ENCODE measurements at places on chromosomes 11 and 22.

- peak; percentile 81 for DNase-seq
Measured at GRCh38 chr11:34358258-34358727, 483 bp upstream of the ABTB2 start.

DNA sequence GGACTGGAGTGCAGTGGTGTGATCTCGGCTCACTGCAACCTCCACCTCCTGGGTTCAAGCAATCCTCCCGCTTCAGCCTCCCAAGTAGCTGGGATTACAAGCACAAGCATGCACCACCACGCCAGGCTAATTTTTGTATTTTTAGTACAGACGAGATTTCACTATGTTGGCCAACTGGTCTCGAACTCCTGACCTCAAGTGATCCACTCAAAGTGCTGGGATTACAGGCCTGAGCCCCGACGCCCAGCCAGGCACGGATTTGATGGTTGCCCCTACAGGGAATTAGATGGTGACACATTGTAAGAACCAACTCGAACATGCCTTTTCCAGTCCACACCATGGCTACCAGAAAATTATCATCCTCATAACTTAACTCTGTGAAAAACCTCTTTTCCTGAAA lies 26.8 kb upstream of the RTL6 start:
- peak; percentile 10 for DNase-seq

- no peak for DNase-seq
Measured at GRCh38 chr11:119051440-119052162, 5.4 kb downstream of the HYOU1 start.

- DNase-seq, result no peak
Measured at GRCh38 chr11:47837929-47838328, 10.2 kb downstream of the NUP160 start.

DNA sequence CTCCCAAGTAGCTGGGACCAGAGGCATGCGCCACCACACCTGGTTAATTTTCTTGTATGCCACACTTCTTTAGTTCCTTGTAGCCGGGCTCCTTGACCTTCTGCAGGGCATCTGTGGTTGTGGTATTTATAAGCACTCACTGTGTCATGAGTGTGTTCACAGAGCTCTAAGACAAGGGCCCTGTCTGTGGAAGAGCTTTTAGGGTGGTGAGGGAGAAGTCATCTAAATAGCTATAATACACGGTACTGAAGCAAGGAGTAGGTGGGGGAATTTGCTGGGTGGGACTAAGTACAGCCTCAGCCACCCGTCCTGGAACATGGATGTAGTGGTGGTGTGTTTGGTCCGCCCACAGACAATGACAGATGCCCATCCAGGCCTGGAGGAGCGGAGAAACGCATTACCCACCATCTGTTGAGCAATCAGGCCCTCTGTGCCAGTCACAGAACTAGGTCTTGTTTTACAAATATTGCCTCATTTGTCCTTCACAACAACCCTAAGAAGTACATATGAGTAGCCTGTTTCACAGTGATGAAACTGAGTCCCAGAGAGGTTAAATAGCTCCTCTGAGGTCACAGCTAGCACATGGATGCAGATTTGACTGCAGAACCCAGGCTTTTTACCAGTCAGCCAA lies 10.1 kb downstream of the ACO2 start:
- no peak for DNase-seq

DNA sequence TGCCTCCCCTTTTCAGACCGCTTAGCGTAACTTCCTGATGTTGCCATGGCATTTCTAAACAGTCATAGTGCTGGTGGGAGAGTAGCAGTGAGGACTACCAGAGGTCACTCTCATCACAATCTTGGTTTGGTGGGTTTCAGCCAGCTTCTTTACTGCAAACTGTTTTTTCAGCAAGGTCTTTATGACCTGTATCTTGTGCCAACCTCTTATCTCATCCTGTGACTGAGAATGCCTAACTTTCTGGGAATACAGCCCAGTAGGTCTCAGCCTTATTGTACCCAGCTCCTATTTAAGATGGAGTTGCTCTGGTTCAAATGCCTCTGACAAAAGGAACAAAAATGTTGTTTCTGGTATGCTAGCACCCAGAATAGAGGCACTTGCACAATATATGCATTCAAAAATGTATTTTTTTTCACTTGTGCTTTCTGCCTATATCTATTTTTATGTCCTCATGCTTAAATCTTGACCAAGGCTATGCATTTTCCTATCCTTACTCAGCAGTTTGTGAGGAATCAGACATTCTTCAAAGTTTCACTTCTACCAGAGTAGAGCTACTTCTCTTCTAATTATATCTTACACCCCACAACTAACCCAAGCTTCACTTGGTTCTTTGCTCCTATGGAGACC lies 16.1 kb upstream of the OR51M1 start:
- no peak for DNase-seq

DNA sequence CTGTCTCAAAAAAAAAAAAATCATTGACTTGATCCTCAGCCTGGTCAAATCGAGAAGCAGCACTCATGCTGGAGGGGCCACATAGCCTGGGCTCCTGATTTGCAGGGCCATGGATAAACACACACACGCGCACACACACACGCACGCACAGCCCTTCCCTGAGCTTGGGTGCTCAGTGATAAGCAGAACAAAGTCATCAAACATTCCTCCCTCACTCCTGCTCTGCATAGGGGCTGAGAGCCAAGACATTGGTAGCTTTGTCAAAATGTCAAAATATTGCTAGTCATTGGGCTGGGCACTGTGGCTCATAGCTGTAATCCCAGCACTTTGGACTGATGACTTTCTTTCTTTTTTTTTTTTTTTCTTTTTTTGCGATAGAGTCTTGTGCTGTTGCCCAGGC lies 34.0 kb upstream of the A4GALT start:
- DNase-seq, result no peak

DNA sequence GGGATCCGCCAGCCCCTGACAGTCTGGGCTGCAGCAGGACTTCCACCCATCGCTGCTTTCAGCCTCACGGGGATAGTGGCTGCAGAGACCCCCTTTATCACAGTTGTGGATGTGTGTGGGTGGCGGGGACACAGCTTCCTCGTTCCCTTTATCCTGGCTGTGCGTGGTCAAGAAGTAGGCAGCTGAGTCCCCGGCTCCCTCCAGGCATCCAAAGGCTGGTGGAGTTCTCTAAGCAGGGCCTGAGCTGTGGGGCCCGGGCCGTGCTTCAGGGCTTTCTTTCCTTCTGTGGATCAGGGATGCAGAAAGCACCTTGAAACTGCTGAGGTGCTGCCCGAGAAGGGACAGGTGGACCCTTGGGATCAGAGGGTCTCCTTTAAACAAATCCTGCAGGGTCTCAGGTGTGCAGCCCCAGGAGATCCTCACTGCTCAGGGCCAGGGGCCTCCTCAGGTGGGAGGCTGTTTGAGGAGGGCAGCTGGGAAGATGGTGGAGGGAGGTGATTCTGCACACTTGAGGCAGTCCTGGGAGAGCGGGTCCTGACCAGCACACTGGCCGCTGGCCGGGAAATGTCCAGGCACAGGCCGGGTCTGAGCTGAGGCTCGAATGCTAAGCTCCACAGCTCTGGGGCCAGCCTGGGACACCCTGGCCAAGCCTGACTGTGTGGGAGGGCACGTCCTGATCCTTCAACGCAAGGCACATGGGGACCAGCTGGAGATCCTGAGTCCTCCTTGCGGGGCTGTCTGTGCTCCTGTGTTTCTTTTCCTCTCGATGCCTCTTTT lies 1024.3 kb downstream of the BRD1 start:
- DNase-seq, result no peak

- DNase-seq, result no peak
Measured at GRCh38 chr11:116725434-116726221, 47.2 kb downstream of the BUD13 start.

DNA sequence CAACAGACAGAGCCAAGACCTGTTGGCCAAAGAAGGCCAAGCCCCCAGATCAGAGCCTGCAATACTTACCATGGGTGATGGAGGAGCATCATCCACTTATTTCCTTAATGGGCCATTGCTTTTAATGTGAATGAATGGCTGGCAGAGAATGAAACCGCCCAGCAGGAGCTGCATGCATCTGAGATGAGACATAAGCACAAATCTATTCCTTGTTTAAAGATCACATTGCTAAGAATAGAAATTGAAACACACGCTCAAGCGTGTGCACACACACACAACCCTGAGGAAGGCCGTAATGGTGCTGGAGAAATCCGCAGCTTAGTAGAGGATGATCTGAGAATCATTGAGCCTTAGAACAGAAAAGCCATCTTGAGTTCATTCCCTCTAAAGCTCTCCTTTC lies 5.3 kb upstream of the RRAS2 start:
- DNase-seq, result no peak

DNA sequence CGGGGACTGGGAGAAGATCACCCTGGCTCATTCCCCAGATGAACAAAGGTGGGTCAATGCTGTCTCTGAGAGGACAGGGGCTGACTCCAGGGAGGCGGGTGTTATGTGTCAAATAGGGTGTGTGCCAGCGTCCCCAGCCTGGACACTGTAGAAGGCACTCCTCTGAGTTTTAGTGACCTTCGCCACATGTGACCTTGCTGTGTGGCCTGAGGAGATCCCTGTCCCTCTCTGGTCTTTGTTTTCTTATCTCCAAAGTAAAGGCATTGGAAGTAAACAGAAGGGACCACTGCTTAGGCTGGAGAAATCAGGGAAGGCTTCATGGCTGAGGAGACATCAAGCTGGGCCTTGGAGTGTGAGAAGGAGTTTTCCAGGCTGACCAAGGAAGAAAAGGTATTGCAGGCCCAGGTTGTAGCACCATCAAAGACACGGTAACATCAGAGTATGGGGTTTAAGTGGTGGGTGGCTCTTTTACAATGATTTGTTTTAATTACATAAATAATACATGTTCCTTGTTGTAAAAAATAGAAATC lies 74.4 kb downstream of the TP53I11 start:
- no peak for DNase-seq

GRCh38 chr22:24494167-24494527 lies 985 bp upstream of the UPB1 start:
- no peak for DNase-seq

DNA sequence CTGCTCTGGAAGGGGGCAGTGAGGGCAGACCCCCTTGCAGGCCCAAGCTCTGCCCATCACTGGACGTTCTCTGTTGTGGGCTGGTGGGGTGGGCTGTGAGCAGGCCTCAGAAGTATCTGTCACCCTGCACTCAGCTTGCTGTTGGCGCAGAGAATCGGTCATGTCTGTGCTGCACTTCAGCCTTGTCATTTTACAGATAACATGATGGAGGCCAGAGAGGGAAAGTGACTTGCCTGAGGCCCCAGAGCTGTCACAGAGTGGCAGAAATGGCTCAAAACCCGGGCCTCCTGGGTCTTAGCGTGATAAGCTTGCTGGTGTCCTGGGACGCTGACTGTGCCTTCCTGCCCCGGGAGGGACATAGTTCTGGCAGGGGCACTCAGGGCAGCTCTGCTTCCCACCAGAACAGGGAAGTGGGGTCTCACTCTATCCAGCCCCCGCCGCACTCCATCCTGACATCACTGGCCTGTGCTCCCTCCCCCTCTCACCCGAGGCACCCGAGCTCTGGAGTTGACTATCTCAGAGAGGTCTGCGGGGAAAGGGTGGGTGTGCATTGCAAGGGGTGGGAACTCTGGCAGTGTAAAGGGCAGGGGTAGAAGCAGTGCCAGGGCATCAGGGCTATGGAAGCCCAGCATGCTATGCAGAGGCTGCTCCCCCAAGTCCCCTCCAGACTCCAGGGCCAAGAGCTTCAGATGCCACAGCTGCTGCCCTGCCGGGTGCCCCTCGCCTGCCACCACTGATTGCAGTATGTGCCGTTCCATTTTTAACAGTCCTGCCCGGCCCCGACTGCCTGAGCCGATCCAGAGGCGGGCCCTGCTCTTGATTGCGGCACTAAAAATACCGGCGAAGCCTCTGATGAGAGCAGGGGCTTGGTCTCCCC lies 50.4 kb upstream of the NECTIN1 start:
- DNase-seq, result no peak

GRCh38 chr11:19725379-19726079 lies 12.9 kb downstream of the NAV2 start:
- no peak for DNase-seq

DNA sequence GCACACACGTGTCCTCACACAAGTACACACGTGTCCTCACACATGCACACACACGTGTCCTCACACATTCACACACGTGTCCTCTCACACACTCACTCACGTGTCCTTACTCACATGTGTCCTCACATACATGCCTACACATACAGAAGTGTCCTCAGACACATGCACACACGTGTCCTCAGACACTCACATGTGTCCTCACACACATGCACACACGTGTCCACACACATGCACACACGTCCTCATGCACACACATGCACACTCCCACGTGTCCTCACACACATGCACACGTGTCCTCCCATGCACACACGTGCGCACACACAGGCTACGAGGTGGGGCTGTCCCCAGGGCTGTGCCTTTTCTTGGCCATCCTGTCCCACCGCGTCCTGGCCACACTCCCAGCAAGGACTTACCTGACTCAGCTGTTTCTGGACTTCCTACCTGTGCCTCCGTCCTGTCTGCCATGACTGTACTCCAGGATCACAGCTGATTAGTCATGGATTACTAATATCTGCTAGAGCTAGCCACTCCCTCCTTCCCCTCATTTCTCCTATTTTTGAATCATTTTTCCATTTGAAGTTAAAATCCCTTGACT lies 990.2 kb downstream of the BRD1 start:
- DNase-seq, result peak; percentile 55

GRCh38 chr11:783581-784015 lies 6.3 kb downstream of the CEND1 start:
- DNase-seq, result peak; percentile 91

GRCh38 chr11:64098318-64098831 lies 62.6 kb downstream of the FLRT1 start:
- no peak for DNase-seq

DNA sequence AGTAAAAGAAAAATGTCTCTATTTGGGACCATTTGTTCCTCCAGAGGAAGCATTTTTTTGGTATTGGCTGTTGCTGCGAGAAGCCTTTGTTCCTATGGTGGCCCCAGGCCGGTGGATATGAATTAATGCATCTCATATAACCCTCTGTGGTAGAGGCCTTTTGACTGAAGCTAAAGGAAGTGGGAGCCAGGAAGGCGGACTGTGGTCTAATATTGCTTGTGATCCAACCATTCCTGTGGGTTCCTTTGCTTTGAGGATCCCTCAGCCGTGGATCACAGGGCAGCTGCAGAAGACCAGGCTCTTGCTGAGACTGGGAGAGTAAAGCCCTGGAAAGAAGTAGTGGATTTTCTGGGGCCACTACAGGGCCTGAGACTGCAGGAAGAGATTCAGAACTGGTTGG lies 68.3 kb upstream of the NAV2 start:
- no peak for DNase-seq

- DNase-seq, result no peak
Measured at GRCh38 chr11:33476945-33477606, 219.9 kb downstream of the HIPK3 start.

DNA sequence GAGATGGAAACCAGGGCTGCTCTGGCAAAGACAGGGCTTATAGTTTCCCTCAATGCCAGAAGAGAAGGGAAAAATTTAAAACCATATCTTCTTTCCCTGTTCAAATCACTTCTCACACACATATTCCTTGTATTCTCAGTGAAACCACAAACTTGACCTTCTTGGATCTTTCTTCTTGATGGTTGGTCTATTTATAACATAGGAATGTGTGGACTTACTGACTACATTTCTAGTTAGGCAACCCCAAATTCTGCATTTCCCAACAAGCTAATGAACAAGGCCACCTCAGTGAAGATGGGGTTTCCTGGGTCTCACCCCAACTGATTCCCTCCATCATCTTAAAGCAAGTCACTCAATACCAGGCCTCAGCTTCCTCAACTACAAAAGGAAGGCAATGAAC lies 3.8 kb upstream of the QSER1 start:
- DNase-seq, result no peak

- DNase-seq, result no peak
Measured at GRCh38 chr11:61712314-61712713, 32.1 kb downstream of the DAGLA start.

- DNase-seq, result no peak
Measured at GRCh38 chr11:46345131-46345597, 2.1 kb upstream of the DGKZ start.

All from suprapubic skin (tissue), 4 donors.